ENCODE measurements at places on chromosomes 4 and X.
A peak's percentile ranks its signal among the peaks of the same experiment; 100 is the strongest.

- DNase-seq = no peak
These were observed 231.3 kb upstream of the PITX2 start for GRCh38 chr4:110854021-110854678.

DNA sequence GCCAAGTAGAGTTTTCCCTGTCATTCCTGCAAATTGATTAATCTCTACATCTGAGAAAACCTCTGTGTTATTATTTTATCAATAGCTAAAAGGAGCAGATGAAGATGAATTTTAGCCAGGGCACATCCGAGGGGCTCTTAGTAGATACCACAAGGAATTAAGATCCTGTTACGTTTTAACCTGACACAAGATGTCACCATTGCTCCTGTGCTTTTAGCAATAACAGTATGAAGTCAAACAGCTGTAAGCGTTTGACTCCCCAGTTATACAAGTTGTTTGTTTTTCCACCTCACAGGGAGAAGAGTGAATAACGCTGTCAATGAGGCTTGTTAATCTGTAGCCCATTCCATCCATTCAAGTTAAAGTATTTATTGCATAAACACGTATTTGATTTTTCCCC, 76.0 kb upstream of the AP1S2 start:
- DNase-seq = no peak

GRCh38 chr4:151865744-151866591, 105.2 kb upstream of the GATB start:
- no peak for DNase-seq

DNA sequence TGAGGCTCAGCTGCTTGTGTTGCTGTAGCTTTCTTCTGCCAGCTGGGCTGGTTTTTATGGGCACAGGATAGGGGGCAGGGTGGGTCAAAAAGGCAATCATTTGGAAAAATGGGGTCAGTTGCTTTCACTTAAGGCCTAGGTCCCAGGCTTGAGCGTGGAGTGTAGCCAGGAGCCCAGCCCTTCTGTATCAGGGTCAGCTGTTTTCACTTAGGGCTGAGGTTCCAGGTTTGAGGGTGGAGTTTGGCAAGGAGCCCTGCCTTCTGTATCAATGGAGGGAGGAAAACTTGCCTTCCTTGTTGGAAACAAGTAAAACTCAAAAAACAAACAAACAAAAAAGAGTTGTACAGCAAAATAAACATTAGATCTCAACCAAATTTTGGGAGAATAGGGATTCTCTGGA, 37.0 kb upstream of the UGT8 start:
- DNase-seq = no peak

GRCh38 chr4:185817403-185817818, 5.4 kb upstream of the SORBS2 start:
- DNase-seq = no peak

GRCh38 chr4:113823291-113823659, 61.7 kb upstream of the CAMK2D start:
- no peak for DNase-seq

- no peak for DNase-seq
These were observed 443.7 kb upstream of the ATOH1 start for GRCh38 chr4:93384887-93385286.

DNA sequence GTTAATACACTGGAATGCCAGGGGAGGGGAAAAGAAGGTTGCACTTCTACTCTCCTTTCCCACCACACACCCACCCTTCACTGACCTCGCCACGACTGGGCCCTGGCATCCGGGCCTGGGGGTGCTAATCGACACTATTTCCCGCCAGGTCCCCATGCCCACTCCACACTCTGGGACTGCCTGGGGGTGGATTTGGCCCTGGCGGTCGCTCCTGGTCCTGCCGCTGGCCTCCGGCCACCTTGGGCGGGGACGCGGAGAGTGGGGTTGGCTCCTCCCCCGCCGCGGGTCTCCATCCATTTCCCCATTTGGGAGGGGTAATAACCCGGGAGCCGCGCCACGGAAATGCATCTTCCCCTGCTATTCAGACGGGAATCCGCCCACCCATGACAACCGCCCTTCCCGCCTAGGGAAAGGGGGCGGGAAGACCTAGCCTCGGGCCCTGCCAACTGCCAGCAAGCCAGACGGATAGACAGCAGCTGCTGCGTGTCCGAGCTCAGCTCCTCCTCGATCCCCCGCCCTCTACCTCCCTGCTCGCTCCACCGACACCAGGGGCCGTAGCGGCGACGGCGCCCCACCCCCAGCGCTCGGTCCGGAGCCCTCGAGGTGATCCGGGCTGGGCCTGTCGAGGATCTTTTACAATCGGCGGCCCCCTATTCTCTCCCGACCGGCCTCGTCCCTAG, 78.1 kb downstream of the RLIM start:
- DNase-seq = peak; percentile 9

DNA sequence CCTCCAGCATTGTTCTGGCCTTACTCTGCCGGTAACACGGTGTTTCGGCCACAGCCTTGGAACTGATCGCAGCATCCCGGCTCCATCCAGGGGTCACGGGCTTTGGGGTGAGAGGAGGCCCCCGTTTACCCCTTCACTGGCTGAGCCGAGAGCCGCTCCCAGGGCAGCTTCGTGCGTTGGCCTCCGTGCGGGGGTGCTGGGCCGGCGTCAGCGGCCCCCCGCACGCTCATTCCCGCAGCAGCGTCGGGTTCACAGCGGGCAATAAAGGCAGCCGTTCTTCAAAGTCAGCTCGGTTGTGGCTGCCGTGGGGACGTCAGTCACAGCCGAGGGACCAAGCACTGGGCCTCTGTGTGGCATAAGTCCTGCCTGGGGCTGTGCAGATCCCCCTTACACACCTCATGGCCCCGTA, 25.3 kb upstream of the PLCXD1 start:
- DNase-seq = no peak

- DNase-seq = no peak
These were observed 83.5 kb downstream of the CHRNA9 start for GRCh38 chr4:40418430-40419230.

- DNase-seq = no peak
These were observed 137.2 kb downstream of the FNIP2 start for GRCh38 chr4:158906073-158906472.

DNA sequence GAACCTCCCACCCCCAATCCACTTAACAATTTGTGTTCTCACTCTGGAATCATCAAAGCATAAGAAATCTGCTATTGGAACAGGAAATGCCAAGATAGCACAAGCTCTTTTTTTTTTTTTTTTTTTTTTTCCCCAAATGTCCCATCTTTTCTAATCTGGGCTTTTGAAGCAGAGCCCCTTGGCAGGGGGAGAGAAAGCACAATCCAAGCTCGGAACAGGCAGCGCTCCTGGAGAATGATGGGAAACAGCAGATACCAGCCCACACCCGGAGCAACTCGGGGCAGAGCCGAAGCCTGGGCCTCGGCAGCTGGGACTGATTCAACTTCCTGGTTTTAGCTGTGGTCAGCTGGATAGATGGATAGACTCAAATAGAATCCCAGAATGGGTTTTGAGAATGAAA, 235.1 kb downstream of the QDPR start:
- no peak for DNase-seq

GRCh38 chrX:6777238-6778002, 242.5 kb upstream of the VCX3A start:
- no peak for DNase-seq

DNA sequence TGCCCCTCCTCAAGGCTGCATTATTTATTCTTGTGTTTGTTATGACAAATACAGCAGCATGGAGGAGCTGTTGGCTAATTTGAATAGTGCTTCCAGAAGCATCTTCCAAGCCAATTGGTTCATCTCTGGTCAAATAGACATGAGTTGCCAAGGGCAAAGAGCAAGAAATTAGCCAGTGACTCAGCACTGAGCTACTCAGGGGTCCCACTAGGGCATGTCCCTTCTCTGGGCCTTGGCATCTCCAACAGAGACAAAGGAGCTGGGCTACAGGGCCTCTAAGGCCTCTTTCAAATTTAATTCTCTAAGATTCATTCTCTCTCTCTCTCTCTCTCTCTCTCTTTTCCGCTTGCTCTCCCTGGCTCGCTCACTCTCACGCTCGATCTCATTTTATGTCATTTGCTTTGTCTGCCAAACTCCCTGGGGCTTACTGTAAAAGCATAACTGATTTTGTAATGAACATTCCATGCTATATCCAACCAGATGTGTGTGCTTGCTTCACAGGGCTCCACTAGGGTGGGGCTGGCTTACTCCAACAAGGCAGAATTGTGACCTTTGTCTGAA, 86.7 kb upstream of the MAGEA4 start:
- DNase-seq = no peak

DNA sequence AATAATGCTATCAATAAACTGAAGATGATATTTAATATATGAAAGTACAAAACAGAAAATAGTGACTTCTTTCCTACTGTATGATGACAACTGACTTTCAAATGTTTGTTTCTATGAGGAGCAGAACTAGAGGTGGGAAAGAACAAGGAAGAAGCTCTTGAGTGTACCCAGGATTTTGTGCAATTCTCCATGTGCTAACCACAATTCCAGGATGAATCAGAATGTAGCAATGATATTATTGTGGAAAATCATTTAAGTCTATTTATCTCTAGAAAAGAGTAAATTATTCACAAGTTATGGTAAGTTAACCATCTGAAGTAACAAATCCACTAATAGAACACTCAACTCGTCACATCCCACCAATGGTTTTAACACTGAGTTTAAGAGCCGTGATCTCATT, 324.1 kb upstream of the EMCN start:
- DNase-seq = no peak

GRCh38 chr4:4420421-4420820, 33.5 kb downstream of the NSG1 start:
- DNase-seq = no peak

DNA sequence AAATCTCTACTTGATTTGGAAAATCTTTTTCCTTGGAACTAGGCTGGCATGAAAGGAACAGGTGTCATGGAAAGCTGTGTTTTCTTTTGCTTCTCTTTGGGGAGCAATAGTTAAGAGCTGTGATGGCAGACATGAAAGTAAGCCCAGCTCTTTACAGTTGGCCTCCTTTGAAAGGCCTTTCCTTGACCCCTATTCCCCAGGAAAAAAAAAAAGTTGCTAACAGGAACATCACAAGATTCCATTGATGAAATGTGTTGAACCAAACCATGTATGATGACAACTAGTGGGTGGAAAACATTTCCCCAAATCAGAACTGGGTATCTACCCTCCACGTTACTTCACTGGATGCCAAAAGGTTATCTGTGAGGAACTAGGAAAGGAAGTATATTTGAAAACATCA, 190.7 kb upstream of the RPL34 start:
- DNase-seq = no peak

GRCh38 chr4:100190643-100191600, 654 bp upstream of the DDIT4L start:
- DNase-seq = no peak

DNA sequence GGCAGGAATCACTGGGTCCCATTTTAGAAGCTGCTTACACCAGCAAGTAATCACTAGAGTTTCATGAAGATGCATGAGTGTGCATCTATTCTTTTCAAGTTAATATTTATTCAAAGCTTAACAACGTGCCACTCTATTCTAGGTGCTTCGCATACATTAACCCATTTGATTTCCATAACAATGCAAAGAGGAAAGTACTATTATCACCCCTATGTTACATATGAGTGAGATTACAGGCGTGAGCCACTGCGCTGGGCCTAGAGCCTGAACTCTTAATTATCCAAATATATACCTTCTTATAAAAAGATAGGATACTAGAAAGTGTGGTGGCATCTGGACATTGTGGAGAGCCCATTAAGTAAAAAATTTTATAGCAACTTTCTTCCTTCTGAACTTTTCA, 65.4 kb downstream of the CXCL13 start:
- DNase-seq = no peak

GRCh38 chr4:98521486-98521885, 136.9 kb downstream of the TSPAN5 start:
- DNase-seq = no peak

DNA sequence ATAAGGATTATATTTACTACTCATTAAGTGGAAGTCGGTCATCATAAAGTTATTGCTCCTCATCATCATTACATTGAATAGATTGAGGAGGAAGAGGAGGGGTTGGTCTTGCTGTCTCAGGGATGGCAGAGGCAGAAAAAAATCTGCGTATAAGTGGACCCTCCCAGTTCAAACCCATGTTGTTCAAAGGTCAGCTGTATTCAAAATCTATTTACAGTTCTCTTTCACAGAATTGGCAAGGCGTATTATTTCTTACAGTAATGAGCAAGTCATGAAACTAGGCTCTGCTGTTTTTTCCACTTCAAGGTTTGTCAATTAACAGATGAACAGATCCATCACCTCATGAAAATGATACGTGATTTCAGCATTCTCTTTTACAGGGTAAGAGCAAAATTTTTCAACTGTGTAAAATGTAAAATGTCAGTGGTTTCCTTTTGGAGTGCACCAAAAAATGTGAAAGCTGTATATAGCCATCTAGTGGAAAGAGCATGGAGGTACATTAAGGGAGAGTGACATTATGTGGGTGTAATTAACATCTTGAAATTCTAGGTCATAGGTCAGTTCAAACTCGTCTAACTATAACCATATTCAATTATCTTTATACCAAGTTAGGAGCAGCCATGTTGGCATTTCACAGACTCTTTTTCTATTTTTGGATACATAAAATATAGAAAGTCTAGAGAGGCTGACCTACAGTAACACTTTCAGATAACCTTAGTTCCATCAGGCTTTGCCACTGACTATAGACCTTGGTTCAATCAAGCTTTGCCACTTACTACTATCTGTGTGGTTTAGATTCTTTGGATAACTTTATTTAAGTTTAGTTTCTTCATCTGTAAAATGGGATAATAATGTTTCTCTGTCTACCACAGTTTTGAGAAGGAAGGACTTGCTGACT, 30.1 kb downstream of the NEIL3 start:
- no peak for DNase-seq

- DNase-seq = no peak
These were observed 193.8 kb downstream of the ADAMTS3 start for GRCh38 chr4:72375073-72375736.

GRCh38 chr4:90495211-90495610, 368.0 kb downstream of the CCSER1 start:
- no peak for DNase-seq

- DNase-seq = no peak
These were observed 25.5 kb upstream of the TEC start for GRCh38 chr4:48295116-48295515.

- DNase-seq = no peak
These were observed 97.0 kb upstream of the LANCL3 start for GRCh38 chrX:37474478-37474877.

DNA sequence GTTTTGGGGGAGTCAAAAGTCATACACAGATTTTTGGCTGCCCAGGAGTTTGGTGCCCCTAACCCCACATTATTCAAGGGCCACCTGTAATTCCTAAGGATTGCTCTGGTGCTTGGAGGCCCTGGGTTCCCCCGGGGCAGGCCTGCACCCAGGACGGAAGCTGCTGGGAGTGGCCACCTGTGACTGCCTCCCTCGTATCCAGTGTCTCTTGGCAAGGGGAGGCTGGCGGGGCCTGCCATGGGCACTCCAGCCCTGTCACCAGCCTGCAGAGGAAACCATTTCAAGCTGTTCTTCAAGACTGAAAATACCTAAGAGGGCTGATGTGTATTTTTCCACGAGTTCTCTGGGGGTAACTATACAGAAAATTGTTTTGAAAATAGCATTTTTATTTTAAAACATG, 24.5 kb upstream of the GPR78 start:
- DNase-seq = no peak

DNA sequence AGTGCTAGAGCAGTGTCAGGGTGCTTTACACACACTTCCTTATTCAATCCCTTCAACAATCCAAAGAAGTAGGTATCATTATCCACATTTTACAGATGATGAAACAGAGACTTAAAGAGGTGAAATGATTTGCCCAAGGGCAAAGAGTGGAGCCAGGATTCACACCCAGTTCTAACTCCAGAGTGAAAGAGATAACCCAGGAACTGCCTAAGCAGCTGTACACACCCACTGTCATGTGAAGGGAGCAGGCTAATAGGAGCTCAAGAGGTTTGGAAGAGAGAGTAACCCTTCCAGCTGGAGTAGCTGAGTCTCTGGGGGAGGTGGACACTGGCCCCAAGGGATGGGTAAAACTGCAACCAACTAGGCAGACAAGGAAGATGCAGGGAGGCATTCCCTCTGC, 92.5 kb downstream of the FBXL5 start:
- DNase-seq = no peak
